Cerebellar nuclear complex (tissue), 1 donor: ENCODE measurements at places on chromosomes 13 and 19.

- no peak for DNase-seq
These were observed 8.7 kb downstream of the GPX4 start for GRCh38 chr19:1112268-1113029.

- no peak for DNase-seq
These were observed 8.0 kb downstream of the GPATCH1 start for GRCh38 chr19:33089010-33089409.

DNA sequence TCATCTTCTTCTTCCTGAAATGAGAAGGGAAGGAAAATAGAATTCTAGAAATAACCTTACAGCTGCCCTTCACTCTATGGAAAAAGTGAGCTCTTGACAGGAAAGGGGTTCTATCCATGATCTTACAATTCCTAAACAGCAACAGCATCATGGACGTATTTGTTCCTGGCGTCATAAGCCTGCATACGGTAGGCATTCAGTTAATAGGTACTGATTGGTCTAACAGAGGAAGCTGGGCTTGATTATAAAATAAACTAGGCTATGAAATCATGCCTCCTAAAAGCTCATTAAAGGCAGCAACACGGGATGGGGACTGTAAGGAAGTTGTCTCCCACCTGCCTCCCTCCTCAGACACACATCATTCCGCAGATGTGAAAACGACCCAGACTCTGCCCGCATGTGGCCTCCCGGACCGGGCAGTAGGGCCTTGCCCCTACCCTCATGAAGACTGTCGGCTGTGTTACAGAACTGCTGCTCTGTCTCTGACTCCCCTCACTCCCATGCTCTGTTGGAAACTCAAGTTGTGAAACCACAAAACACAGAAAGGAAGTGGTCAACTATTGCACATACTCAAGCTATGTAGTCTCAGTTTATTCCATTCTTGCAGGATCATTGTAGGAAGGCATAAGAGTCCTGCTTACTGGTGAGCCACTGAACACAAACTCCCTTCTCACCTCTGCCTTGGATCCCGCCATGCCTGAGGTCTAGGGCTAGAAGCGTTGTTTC is 129.8 kb downstream of the DLEU7 start:
- DNase-seq = no peak

- DNase-seq = no peak
These were observed 22.1 kb upstream of the SACS start for GRCh38 chr13:23455401-23456185.

GRCh38 chr19:1158885-1159448 is 15.1 kb downstream of the SBNO2 start:
- DNase-seq = no peak

GRCh38 chr19:41616792-41617621 is 9.9 kb downstream of the CEACAM4 start:
- DNase-seq = no peak

DNA sequence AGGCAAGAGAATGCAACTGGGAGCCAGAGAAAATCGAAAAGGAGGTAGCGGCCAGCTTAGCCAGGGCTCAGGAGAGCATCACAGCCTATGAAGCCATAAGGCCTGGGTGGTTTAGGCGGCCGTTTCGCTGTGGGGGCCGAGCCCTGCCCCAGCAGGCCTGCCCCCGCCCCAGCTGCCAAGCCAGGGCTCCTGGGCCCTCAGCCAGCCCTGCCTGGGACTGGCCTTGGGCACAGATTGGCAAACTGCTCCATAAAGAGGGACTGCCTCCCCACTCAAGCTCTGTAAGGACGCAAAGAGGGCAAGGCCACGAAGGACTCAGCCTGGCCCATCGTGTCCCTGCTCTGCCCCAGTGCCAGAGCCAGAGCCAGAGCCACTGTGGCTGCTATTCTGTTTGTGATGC is 10.2 kb downstream of the ZNF653 start:
- peak; percentile 79 for DNase-seq

DNA sequence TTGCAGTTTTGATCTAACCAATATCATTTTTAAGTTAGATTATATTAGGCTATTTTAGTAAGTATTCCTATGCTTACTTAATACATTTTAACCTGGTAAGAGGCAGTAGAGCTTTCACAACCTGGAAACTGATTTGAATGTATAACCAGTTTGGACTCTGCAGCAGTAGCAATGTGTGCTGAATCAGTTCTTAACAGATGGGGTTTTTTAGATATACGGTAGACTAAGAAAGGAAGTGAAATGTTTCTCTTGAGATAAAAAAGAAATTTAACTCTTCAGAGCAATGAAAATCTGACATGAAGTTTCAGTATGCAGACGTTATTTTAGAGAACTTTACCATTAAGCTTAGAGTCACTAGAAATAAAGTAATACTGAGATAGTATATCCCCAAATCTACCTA is 2.7 kb downstream of the NBEA start:
- DNase-seq = no peak

- no peak for DNase-seq
These were observed 354.9 kb downstream of the ENOX1 start for GRCh38 chr13:43431841-43432240.

DNA sequence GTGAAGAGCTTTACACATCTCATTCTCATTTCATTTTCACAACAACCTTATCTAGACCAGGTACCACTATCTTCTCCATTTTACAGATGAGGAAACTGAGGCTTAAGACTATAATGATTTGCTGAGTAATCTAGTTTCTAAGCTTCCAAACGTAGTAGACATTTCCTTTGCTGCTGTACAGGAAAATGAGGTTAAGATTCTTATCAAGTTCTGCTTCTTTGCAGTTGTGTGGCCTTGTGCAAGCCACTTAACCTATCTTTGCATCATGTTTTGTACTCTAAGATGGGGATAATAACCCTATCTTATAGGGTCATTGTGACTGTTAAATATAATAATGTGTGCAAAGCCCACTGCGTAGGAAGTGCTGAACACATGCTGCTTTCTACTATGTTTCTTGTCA is 307.9 kb downstream of the HS6ST3 start:
- no peak for DNase-seq

DNA sequence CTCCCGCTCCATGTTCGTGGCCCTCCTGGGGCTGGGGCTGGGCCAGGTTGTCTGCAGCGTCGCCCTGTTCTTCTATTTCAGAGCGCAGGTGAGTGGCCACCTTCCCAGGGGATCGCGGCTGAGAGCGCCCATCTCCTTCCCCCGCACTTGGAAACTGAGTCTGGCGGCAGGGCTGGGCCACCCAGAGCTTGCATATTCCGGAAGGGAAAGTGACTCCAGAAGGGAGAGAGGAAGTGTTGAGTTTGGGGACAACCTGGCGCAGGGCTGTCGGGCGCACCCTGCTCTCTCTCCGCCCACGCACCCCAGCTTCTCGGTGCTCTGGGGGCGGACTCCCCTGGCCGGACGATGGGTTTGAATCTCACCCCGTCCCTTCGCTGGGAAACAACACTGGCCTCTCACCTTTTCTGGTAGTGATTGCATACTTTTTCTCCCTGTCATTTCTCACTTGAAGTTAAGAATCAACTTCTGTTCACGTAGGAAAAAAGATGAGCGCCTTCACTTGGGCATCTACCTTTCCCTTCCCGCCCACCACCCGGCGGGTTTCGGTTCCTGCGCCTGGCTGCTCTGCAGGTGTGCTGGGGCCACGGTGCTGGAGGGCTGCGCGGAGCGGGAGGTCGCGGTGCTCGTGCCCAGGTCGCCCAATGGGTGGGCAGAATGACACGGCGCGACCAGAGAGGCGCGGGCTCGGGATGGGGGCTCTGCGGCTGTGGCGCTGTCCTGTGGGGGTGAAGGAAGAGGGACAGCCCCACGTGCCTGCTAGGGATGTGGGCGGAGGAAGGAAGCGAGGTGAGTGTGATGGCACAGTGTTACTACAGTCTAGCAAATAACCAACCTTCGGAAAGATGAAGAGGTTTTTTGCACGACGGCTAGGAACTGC is 721 bp downstream of the TNFSF11 start:
- no peak for DNase-seq

DNA sequence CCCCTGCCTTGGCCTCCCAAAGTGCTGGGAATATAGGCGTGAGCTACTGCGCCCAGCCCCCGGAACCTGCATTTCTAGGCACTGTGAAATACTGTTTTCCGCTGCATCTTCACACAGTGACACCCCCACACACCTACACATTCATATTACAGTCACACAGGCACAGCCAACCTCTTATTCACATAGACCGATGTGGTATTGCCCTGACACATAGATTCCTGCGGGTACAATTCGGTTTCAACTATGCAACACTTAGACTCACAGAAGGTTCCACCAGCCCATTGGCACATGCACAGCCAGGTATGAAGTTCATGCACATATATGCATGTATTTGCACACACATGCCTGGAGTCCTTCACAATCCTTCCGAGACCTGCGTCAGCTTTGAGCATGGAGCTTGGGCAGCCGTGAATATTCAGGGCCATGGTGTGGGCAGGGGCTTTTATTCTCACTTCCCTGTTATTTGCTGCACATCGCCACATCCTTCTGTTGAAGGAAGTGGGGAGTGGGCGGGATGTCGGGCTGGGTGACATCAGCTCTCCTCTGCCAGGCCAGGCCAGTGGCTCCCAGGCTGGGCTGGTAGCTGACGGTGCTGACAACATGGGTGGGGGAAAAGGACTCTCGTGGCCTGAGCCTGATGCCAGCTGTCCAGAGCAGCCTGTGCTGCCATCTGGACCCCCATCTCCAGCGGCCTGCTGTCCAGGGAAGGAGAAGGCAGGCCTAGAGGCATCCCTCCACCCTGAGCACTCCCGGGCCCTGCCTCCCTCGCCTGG is 5.4 kb upstream of the CDC37 start:
- no peak for DNase-seq

GRCh38 chr13:25190771-25191170 is 18.7 kb upstream of the AMER2 start:
- no peak for DNase-seq

DNA sequence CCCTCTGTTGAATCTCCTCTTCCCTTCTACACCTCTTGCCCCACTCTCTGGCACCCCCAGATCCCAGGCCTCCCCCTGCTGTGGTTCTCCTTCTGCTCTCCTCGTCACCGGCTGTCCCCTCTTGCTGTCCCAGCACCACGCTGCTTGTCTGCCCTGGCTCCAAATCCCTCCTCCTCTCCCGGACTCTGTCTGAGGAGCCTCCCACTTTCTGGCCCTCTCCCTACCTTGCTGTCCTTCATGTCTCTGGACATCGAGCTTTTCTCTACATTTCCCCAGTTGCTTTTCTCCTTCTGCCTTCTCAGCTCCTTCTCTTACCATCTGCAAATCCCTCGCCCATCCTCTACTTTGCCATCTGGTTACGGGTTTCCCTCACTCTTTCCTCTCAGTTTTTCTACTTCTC is 1.2 kb downstream of the ZNF347 start:
- DNase-seq = no peak

- no peak for DNase-seq
These were observed 48.6 kb upstream of the RGCC start for GRCh38 chr13:41408746-41409145.

DNA sequence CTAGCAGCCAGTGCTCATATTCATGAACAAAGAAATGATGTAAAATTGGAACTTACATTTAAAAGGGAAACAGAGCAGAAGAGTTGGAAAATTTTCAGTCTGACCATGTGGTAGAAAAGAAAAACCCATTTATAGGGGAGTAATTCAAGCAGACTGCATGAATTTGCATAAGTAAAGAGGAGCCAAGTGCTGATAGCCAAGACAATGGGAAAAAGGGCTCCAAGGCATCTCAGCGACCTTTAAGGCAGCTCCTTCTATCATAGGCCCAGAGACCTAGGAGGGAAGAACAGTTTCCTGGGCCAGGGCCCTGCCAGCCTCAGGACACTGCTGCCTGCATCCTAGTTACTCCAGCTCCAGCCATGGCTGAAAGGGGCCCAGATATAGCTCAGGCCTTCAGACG is 7.5 kb downstream of the DNAJC3 start:
- no peak for DNase-seq

DNA sequence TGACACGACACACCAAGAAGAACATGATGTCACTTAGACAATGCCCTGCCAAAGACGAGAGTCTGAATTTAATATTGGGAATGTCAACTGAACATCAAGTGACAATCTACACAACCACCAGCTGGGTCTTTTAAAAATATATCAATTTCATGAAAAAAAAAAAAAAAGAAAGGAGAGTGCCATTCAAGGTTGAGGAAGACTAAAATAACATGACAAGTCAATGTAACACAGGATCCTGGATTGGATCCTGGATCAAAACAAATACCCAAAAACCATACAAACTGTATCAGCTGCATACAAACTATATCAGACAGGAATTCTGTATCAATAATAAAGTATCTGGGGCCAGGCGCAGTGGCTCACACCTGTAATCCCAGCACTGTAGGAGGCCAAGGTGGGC is 4.7 kb downstream of the ZNF329 start:
- no peak for DNase-seq

- no peak for DNase-seq
These were observed 29.9 kb downstream of the UCHL3 start for GRCh38 chr13:75579529-75579928.

GRCh38 chr13:27556109-27556508 is 64.2 kb downstream of the LNX2 start:
- DNase-seq = no peak

GRCh38 chr19:18377026-18377425 is 8.9 kb upstream of the GDF15 start:
- DNase-seq = no peak

GRCh38 chr13:111389621-111390521 is 69.4 kb downstream of the TEX29 start:
- DNase-seq = no peak

- peak; percentile 79 for DNase-seq
These were observed 152.5 kb downstream of the IER2 start for GRCh38 chr19:13302526-13303270.

DNA sequence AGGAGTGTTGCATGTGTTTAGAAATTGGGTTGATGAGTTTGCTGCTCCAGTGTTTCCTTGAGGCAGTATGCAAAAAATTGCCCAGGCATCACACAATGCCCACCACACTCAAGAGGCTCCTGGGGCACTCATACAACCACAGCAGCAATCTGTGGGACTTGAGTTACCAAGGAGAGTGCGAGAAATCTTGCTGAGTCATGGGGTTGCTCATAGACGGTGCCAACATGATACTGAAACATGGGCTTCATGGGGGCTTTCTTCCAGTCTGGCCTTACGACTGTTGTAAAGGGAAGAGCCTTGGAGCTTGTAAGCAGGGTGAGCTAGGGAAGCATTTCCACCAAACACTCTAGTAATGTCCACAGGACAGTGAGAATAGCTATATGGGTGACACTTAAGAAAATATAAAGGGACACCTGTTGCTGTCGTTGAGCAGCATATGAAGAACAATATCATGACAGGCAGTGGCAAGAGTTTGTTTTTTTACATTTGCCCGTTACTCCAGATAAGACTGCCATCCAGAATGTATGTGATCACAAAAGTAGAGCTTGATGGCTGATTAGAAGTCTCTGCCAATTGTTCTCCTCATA is 1237.4 kb downstream of the UQCRFS1 start:
- no peak for DNase-seq

GRCh38 chr13:99859178-99860177 is 112.1 kb downstream of the ZIC5 start:
- peak; percentile 86 for DNase-seq
